ENCODE measurements at places on chromosomes 2 and 18.
A peak's percentile ranks its signal among the peaks of the same experiment; 100 is the strongest.

DNA sequence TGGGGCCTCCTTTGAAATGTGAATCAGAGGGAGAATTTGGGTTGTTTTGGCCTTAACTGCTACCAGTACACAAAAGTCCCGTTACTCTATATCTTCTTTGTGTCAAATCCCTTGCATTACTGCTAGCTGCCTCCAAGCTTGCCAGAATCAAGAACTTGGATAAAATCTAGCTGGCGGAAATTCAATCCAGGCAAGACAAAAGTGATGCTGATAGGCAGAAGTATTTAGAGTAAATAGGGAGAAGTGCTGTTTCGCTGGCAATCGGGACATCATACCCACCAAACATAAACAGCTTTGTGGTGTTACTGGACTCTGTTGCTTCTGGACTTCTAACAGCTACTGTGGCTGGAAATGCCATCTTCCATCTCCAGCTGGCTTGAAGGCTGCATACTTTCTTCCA, 2.5 kb downstream of the IFIH1 start:
- DNase-seq = no peak

- DNase-seq = no peak
These were observed 68.4 kb downstream of the TPO start for GRCh38 chr2:1481406-1482252.

DNA sequence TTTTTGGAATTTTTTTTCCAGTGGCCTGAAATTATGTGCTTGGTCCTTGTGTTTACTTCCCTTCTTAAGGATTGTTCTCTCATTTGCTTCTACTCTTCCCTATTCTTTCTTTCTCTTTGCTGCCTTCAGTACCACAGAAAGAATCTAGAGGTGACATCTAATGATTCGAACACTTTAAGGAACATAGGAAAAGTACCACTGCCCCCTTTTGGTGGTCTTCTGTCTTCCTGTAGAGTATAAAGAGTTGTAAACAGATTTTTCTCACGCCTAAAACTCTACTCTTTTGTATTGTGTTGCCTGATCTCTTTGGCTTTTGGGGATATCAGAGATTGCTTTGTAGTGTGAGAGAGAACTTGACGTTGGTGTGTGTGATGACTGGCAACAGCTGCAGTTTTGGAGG, 7.0 kb upstream of the SCTR start:
- DNase-seq = no peak

DNA sequence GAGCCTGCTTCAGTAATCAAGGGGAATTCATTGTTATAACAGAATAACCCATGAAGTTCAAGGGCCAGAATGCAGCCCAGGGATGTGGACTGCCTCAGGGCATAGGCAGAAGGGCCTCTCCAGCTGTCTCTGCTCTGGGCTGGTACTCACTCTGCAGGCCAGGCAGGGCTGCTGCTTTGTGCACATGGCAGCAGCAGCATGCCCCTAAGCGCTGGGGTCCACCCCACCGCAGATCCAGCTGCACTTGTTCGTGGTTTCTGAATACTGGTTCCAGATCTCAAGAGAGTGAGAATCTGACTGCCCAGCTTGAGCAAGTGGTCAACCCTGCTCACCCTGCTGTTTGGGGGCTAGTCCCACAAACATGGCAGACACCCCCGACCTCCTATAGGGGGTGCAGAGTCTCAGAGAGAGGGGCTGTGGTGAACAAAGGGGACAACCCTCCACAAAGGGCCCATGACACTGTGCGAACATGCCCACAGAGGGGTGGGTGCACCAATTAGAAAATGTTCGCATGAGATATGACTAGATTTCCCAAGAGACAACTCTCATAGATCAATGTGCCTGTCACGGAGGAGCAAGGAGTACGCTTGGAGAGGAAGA, 87.3 kb downstream of the ACTR3 start:
- no peak for DNase-seq

GRCh38 chr2:134109725-134110124, 144.1 kb upstream of the MGAT5 start:
- no peak for DNase-seq

DNA sequence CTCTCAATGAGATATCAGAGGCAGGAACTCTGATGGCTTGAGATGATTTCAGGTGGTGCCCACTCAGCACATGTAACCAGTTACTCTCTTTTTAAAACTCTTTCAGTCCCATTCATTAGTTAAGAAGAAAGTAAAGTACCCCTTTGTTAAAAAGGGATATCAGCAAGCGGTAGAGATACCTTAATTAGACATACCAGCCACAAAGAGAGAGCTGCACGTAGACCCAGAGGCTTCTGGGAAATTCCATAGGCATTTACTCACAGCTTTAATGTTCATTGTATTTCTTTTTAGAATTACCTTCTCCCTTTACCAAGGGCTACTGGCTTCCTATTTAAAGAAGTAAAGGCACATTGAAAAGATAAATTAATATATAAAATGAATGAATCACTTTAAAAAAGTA, 63.3 kb downstream of the LYPD6B start:
- no peak for DNase-seq

- DNase-seq = no peak
These were observed 84.5 kb downstream of the ZBTB7C start for GRCh38 chr18:48324651-48325050.

DNA sequence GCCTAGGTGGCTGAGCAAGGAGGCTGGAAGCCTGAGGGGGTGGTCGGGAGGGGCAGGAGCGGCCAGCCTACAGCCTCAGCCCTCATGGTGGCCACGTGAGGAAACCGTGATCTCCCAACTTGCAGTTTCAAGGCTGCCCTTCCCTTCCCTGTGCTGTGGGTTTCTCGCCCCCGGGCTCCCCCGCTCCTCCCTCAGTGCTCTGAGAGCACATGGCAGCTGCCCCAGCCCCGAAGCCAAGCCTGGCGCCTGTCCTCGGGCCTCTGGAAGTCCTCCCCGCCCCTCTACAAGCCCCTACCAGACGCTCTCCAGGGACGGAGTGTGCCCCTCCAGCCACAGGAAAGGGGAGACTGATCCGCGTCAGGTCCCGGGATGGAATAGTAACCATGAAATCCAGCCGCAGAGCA, 586 bp upstream of the ANKRD23 start:
- no peak for DNase-seq

- DNase-seq = peak; percentile 7
These were observed 66.8 kb upstream of the FOSL2 start for GRCh38 chr2:28325567-28326468.

GRCh38 chr18:37553633-37554398, 11.8 kb downstream of the CELF4 start:
- DNase-seq = no peak

DNA sequence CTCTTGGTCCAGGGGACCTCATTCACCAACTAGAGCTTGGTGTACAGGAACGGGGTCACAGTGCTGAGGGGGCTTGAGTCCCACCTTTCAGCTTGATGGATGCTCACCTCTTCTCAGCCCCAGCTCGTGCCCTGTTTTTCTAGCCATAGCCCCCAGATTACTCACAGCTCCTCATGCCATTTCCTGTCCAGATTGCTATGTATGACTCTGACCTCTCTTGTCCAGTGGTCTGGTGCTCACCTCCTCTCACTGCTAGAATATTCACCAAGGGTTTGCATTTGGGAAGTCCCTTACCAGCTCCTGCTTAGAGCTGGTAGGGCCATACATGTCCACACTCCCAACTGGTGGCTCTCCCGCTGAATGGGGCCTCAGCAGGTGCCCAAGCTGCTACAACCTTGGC, 5.9 kb downstream of the LBX2 start:
- DNase-seq = no peak

DNA sequence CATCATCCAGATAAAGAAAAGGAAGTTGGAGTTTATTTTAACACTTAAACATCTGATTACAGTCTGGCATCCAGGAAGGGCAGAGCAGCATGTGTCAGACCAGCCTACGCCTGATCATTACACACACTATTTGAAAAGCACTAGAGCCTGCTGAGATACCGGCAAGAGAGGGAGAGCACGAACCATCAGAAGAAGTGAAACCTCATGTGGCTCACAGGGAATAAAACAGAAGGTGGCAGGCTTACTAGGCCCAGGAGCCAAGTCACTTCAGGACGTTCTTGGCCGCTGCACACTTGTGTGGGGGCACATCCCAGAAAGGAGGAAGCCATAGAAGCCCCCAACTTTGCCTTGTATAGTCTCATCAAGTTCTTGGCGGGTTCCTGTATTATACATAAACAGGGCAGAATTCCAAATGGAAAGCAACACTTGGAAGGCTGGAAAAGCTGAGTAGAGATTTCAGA, 105.5 kb downstream of the UGGT1 start:
- peak; percentile 22 for DNase-seq

GRCh38 chr2:145538661-145539350, 1018.9 kb upstream of the ZEB2 start:
- DNase-seq = no peak

DNA sequence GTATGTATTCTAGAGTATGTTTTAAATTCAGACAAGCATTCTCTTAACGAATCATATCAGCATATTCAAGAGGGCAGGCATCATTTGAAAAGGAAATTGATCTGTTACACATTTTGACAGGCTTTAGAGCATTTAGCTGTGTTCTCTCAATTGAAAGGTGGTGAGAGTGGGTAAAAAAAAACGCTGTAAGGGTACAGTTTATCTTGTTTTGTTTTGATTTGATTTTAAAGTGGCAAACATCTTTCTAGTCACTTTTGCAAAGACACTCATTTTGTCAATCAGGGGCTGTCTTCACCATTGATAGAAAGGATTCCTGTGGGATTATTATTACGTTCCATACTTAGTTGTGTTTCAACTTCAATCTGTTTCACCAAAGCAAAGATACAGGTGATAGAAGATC, 2.2 kb downstream of the CDH19 start:
- no peak for DNase-seq

DNA sequence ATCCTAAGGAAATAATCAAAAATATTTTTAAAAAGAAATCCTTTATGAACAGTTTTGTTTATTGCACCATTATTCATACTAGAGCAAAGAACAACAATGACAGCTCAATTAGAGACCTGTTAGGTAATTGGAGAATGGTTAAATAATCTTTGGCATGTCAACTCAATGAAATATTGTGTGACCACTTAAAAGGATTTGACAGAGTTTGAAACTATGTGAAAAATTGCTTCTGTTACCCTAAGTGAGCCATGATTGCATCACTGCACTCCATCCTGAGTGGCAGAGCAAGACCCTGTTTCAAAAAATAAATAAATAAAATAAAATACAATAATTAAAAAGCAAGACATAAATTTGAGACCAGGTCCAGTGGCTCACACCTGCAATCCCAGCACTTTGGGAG, 66.1 kb upstream of the ATP8B1 start:
- DNase-seq = no peak

DNA sequence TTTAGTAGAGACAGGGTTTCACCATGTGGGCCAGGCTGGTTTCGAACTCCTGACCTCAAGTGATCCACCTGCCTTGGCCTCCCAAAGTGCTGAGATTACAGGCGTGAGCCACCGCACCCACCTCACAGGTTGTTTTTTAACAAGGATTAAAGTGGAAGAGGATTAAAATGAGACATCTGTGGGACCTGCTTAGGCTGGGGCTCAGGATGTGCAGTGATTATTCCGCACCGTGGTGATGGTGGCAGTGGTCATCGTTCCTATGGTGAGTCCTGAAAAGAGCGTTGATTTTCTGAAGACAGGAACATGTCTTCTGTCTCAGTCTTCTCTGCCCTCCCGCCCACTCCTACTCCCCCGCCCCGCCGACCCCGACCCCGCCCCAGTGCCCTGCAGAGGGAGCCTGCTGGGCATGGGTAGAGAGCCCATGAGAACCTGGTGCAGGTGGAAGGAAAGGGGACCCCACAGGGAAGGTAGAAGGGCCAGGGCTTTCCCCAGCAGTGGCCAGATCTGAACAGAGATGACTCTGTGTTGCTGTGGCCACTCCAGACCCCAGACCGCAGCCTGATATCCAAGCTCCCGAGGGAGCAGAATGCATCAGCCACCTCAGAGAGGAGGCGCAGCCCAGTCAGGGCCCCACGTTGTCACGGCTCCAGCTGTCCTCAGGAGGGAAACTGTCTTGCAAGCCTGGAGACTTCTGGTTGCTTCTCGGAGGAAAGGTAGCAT, 34.5 kb upstream of the FOSL2 start:
- DNase-seq = no peak

All from right hindlimb (tissue), 1 donor.